Activated naive CD4-positive, alpha-beta T cell (primary cell): ENCODE measurements at places on chromosomes 13 and 19.

DNA sequence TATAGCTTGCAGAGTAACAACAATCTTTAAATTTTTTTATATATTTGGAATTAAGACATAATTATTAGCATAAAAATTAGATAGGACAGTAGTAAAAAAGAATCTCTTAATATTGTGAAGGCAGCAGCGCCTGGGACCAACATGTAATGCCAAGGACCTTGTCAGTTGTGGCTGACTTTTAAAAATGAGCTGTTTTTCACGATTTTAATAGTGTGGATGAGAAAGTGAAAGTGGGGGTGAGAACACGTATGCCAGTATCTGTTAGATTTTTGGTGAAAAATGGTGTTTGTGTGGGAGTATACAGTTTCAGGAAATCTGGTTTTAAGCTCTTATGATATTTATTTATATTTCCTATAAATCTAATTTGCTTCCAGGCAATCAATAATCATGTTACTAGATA lies 125.2 kb downstream of the LMO7 start:
- no peak for DNase-seq

DNA sequence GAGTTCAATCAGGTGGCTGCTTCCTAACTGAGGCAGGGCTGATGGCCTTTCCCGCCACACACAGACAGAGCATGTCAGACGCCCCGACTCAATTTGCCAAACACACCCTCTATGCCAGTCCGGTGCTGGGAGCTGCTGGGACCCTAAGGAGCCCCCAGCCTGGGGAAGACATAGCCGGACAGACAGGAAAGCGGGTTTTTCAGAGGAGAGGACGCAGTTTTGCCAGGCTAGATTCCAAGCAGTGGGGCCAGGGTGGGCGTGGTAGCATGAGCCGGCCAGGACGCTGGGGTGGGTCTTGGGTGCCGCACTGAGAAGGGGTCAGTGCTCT lies 19.8 kb downstream of the MAST3 start:
- no peak for DNase-seq

DNA sequence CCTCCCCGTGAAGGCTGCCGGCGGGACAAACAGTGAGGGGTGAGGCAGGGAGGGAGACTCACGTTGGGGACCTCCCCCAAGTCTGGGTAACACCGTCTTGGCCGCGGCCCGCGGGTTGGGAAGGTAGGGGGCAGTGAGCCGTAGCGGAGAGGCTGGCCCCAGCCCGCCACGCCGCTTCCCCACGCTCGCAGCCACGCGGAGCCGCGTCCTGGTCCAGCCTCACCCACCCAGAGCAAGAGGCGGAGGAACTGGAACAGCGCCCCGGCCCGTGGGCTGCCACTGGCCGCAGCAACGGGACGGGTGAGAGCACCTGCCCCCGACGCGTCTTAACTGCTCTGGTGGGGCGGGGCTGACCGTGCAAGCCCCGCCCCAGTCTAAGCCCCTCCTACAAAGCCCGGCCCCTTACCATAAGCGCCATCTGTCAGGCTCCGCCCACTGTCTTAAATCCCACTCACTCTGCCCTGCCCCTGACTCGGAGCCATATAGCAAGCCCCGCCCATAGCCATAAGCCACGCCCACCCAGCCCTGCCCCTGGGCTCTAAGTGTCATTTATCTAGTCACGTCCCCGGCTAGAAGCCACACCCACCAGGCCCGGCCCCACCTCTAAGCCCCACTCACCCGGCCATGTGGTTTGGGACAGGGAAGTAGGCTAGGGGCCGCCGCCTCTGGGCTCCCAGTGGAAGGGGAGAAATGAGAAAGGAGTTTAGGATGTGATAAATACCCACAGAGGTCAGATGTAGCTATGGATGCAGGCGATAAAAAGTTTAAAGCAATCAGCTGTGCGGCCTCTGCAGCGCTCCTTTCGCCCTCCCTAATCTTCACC lies 2.1 kb upstream of the CCL25 start:
- peak; percentile 80 for DNase-seq

GRCh38 chr19:39833464-39834286 lies at the start of gene DYRK1B:
DYRK1B (minus strand) TSS chr19:39834162; CDS start chr19:39831867, 2,295 bp downstream.
- peak; percentile 92 for DNase-seq

DNA sequence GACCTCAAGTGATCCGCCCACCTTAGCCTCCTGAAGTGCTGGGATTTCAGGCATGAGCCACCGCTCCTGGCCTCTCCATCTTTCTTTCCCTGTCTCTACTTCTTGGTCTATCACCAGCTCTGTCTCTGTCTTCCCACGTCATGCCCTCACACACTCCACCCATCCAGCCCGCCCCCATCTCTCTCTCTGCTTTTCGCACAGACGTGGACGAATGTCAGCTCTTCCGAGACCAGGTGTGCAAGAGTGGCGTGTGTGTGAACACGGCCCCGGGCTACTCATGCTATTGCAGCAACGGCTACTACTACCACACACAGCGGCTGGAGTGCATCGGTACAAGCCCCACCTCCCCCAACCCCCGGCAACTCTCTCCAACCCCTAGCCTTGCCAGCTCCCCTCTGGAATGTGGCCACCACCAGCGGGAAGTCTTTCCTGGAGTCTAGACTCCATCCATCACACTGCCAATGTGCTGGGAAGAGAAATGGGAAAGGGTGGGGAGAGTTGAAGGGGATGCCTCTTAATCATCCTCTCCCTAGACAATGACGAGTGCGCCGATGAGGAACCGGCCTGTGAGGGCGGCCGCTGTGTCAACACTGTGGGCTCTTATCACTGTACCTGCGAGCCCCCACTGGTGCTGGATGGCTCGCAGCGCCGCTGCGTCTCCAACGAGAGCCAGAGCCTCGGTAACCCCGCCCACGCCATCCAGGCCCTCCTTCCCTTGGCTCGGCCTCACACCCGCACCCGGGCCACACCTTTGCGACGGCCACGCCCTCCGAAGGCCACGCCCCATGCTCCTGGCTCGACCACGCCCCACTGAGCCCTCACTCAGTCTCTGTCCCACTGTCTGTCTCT lies 22.5 kb downstream of the LTBP4 start:
- DNase-seq: no peak

- DNase-seq: no peak
These were observed 40.9 kb downstream of the ATP7B start for GRCh38 chr13:51970349-51970748.

DNA sequence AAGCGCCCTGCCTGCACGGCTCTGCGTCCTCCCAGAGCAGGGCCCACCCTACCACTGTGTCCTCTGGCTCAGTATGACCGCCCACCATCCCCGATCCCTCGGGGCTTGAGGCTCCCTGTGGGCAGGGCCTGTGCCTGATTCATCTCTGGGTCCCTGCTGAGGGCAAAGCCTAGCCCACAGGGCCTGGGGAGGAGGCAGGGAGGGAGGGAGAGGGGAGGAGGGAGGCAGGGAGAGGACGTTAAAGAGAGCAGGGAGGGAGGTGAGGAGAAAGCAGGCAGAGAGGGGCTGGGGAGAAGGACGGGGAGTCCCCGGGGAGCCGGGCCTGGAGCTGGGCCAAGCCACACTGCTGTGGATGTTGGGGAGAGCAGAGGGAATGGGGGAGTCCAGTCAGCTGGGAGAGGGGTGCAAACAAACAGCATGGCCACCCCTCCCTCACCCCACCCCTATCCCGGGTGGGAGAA lies 4.0 kb upstream of the ERFL start:
- no peak for DNase-seq

GRCh38 chr19:12284631-12285030 lies 10.1 kb downstream of the ZNF44 start:
- no peak for DNase-seq

DNA sequence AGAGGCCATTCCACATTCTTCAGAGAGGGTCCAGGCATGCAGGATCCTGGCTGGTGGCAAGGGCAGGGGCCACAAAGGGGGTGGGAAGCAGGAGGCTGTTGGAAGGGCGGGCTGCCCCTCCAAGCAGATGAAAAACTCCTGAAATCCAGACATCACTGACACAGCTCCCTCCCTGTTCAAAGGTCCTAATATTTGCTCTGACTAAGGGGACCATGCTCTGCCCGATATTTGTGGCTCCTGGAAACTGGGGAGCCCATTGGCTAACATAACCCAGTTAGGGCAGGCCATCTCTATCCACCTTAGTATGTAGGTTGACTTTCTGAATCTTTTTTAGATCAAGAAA lies 3.3 kb upstream of the CDX2 start:
- no peak for DNase-seq

GRCh38 chr13:43085545-43085944 lies 62.2 kb downstream of the DNAJC15 start:
- DNase-seq: no peak

- DNase-seq: no peak
These were observed 7.4 kb upstream of the SIGLEC11 start for GRCh38 chr19:49968279-49968922.

- DNase-seq: no peak
These were observed 39.5 kb upstream of the HOMER3 start for GRCh38 chr19:18980432-18981020.

GRCh38 chr19:42693760-42694350 lies 46.4 kb downstream of the PSG3 start:
- DNase-seq: no peak

DNA sequence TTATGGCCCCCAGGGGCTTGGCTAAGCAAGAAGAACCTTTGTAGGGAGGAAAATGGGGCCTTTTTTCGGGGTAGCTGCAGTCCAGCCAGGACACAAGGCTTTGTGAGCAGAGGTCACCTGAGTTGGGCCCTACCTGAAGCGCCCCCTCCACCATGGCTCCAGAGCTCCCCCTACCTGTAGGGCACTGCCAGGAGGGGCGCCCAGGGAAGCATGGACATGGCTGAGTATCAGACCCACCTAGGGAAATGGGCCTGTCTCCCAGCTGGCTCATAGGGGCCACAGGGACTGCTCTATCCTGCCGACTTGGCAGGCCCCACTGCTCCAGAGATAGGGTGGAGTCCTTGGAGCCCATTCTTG lies 9.0 kb upstream of the CEBPA start:
- DNase-seq: no peak
